ENCODE measurements at places on chromosomes 5 and 9. TPM values are rescaled to one million over a fixed set of nuclear protein-coding genes. Genes with fewer than 3 reads are reported as not detected.

ARID3C gene
- 0.15 TPM for total RNA-seq

GEMIN5 gene
- 27.3 TPM for total RNA-seq

NEUROG1 gene
- not detected for total RNA-seq

HRCT1 gene
- total RNA-seq = not detected

EIF4E1B gene
- total RNA-seq = not detected

RASGEF1C gene
- 0.34 TPM for total RNA-seq

SLC6A19 gene
- not detected for total RNA-seq

ZNF483 gene
- 2.2 TPM for total RNA-seq

CENPK gene
- total RNA-seq = 36.0 TPM

HNRNPK gene
- 491 TPM for total RNA-seq

PCDHB2 gene
- under 0.01 TPM for total RNA-seq

EQTN gene
- total RNA-seq = 0.93 TPM

PDCD1LG2 gene
- total RNA-seq = 9.6 TPM

IFNA7 gene
- not detected for total RNA-seq

ZNF366 gene
- total RNA-seq = 0.69 TPM

FAT2 gene
- total RNA-seq = 1.1 TPM

SPATA31E1 gene
- total RNA-seq = not detected

MZB1 gene
- total RNA-seq = not detected

PAXX gene
- 12.0 TPM for total RNA-seq

GFPT2 gene
- total RNA-seq = 3.3 TPM

ITGA2 gene
- 5.7 TPM for total RNA-seq

F2RL2 gene
- total RNA-seq = not detected

CPEB4 gene
- 48.0 TPM for total RNA-seq
